ENCODE measurements at places on chromosomes 5 and 9. TPM values are rescaled to one million over a fixed set of nuclear protein-coding genes. Genes with fewer than 3 reads are reported as not detected.

DNA sequence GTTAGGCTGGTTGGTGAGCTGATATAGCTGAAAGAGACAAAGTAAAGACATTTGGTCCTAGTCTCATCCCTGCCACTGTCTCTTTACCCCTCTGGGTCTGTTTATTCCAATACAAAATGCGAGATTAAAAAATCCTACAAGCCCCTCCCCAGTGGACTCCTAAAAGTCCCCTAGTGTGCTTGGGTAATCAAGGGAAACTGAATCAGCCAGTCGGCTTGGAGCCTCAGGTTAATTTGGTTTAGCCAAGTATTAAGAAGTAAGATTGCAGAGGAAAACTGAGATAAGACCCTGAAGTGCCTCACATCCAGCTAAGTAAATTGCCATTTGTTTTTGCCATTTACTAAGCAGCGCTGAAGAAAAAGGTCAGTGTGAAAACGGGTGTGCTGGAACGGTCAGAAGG lies 10.4 kb downstream of the NIM1K start:
- no peak overlapping the region for H3K4me3 ChIP-seq
- no peak overlapping the region for H3K27ac ChIP-seq
- no peak for DNase-seq
- no peaks in the 10 kb centered on the region for H3K36me3 ChIP-seq
- H3K4me1 ChIP-seq, result no peaks in the 10 kb centered on the region
- H3K27me3 ChIP-seq, result no peaks in the 10 kb centered on the region

ARL14EPL gene
- total RNA-seq, result not detected

NKD2 gene
- total RNA-seq, result 60.9 TPM

DNA sequence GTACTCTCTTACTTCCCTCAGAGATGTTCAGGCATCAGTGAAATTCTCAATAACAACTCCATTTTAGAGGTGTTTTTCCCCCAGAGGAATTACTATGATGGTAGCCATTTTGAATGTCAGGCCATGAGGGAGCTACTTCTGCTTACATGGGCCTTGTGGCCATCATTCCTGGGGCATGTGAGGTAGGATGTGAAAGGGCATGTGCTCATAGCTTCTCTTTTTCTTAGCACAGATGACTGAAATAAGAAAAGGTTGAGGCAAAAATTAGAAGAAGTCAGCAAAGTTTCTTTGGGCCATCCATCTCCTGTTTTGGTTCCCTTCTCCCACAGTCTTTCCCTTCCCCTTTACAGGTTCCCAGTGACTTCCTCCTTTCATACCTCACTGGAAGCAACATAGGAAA lies 68.8 kb downstream of the FEM1C start:
- no peak overlapping the region for H3K4me3 ChIP-seq
- H3K27me3 ChIP-seq, result no peaks in the 10 kb centered on the region
- H3K27ac ChIP-seq, result no peak overlapping the region
- H3K4me1 ChIP-seq, result peaks cover 4% of the 10 kb centered on the region
- DNase-seq, result no peak
- H3K36me3 ChIP-seq, result no peaks in the 10 kb centered on the region

DNA sequence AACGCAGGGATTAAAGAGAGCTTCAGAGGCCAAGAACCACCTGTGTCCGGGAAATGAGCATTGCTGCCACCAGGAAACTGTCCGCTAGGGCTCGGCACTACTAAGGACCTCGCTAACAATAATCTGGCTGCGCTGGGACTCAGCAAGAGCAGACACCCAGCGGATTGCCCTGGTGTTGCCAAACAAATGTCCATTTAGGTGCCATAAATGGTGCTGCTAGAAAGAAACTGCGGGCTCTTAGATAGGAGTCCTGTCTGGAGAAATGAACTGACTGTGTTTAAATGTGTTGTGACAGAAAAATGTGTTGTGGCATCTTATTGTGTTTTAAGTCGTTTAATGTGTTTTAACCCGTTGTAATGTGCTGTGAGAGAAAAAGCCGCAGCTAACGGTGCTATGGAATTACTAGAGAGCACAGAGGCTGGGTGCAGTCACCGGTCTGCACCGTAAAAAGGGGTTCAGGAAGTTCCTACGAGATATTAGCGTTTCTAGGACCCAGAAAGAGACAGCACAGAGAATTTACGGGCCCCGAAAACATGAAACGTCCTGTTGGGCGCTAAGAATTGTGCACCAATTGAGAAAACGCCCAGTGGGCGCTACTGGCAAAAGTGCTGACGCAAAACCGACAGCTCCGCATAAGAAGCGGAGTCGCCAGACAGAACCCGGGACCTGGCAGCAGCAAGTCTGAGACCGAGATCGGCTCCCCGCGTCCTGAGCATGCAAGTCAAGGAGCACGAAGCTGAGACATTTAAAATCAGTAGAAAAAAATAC lies 90.6 kb downstream of the ANXA2R start:
- peak; percentile 74 for DNase-seq
- H3K4me1 ChIP-seq, result peaks cover 36% of the 10 kb centered on the region
- H3K27ac ChIP-seq, result peak overlapping the region; percentile 92
- peaks cover 35% of the 10 kb centered on the region for H3K27me3 ChIP-seq
- H3K36me3 ChIP-seq, result no peaks in the 10 kb centered on the region

DNA sequence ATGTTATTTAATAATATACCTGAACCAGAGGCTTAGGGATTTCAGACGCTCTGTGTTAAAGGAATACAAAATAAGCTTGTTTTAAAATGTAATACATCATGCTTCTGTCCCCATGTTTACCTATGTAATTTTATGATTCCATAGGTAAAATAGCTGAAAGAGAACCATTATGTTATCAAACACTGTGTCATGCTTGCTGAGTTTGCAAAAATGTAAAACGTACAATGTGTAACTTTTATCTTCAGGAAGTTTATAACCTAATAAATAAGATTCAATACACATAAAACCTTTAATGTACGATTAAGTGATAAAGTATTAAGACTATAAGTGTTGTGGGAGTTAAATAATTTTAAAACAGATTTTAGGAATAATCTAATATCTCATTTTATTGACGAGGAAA lies 94.1 kb downstream of the COMMD10 start:
- H3K4me3 ChIP-seq, result no peak overlapping the region
- H3K27ac ChIP-seq, result no peak overlapping the region
- DNase-seq, result no peak
- no peaks in the 10 kb centered on the region for H3K36me3 ChIP-seq
- no peaks in the 10 kb centered on the region for H3K4me1 ChIP-seq

WWC1 gene
- total RNA-seq, result 87.0 TPM

GRCh38 chr5:30605693-30606268 lies 587.7 kb upstream of the CDH6 start:
- no peaks in the 10 kb centered on the region for H3K27me3 ChIP-seq
- H3K27ac ChIP-seq, result no peak overlapping the region
- no peaks in the 10 kb centered on the region for H3K36me3 ChIP-seq

DNA sequence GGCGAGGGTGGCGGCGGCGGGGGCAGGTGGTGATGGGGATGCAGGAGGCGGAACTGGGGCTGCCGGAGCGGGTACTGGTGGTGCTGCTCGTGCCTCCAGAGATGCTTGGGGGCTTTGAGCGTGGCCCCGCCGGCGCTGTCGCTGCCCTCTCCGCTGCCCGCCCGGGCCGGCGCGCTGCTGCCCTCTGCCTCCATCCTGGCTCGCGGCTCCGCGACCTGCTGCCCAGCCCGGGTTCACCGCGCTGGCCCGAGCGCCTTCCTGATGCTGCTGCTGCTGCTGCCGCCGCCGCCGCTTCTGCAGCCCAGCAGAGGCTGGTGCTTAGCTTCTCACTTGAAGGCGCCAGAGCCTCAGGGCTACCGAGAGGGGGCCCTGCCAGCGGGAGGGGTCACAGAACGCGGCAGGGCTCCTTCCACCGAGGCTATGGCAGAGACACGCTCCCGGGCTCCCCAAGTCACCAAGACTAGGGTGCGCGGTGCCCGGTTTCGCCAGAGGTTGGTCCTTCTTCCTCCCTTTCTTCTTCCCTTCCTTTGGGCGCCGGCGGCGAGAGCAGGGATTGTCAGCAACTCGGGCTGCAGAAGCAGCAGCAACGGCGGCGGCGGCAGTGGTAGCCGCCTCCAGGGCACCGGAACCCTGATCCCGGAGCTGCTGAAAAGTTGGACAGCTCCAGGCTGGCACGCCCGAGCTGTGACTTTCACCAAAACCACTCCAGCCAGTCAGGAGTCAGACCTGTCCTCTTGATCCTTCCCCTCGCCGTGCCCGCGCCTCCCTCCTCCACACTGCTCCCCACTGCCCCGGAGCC lies at the start of gene PDE4D:
PDE4D (minus strand) TSS at position 298 of the 799 bp plus-strand sequence.
- DNase-seq, result peak; percentile 54
- peak within 1 kb of the TSS; percentile 29 for H3K4me3 ChIP-seq
- peaks cover 5% of the 10 kb centered on the region for H3K4me1 ChIP-seq

DNA sequence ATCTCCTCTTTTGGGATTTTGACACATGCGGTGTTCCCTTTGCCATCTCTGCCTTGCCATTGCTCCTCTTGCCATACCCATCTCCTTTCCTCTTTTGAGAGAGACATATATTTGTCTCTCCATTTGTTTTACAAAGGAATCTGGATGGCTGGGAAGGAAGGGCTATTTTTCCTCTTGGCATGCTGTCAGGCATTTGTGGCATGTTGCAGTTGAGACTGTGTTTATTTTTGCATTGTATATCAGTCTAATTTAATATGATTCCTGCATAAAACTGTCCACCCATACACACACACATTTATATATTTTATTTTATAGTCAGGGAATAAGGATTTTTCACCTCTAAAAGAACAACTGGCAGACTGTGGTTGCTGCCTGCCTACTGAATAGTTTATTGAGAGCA lies 1105.8 kb upstream of the SEMA6A start:
- H3K4me1 ChIP-seq, result no peaks in the 10 kb centered on the region
- H3K27ac ChIP-seq, result no peak overlapping the region
- no peak for DNase-seq
- no peak overlapping the region for H3K4me3 ChIP-seq
- H3K36me3 ChIP-seq, result no peaks in the 10 kb centered on the region
- no peaks in the 10 kb centered on the region for H3K27me3 ChIP-seq

- no peak overlapping the region for H3K4me3 ChIP-seq
- H3K27ac ChIP-seq, result no peak overlapping the region
- H3K36me3 ChIP-seq, result no peaks in the 10 kb centered on the region
- no peaks in the 10 kb centered on the region for H3K27me3 ChIP-seq
Observed at GRCh38 chr5:76685704-76686103, 30.2 kb upstream of the F2R start.

DNA sequence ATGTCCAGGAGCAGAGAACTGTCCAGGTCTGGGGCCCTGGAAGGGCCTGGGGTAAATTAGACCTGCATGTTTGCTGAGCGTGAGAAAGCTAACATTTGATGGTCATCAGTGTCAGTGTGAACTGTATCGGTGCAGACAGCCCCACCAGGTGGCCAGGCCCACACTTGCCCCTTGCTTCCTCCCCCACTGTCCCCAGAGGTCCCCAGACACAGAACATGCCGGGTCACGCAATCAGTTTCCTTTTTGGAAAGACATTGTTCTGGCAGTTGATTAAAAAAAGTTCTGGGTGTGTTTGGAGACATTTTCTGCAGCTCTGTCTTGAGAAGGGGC lies 1.5 kb downstream of the NKD2 start:
- H3K4me3 ChIP-seq, result no peak overlapping the region
- no peaks in the 10 kb centered on the region for H3K36me3 ChIP-seq
- H3K27ac ChIP-seq, result peak overlapping the region; percentile 32
- peaks cover 21% of the 10 kb centered on the region for H3K4me1 ChIP-seq

- no peak overlapping the region for H3K27ac ChIP-seq
- H3K4me1 ChIP-seq, result peaks cover 55% of the 10 kb centered on the region
- H3K36me3 ChIP-seq, result no peaks in the 10 kb centered on the region
- no peak for DNase-seq
Observed at GRCh38 chr9:129623331-129623730, 2.4 kb upstream of the C9orf50 start.

CDC20B gene
- 0.33 TPM for total RNA-seq

- DNase-seq, result peak; percentile 73
- no peaks in the 10 kb centered on the region for H3K27me3 ChIP-seq
- H3K27ac ChIP-seq, result peak overlapping the region; percentile 75
- H3K4me1 ChIP-seq, result peaks cover 63% of the 10 kb centered on the region
Observed at GRCh38 chr9:136566553-136566895, 20.7 kb upstream of the NOTCH1 start.

- peaks cover 70% of the 10 kb centered on the region for H3K4me1 ChIP-seq
- H3K27me3 ChIP-seq, result no peaks in the 10 kb centered on the region
- no peak for DNase-seq
Observed at GRCh38 chr5:172858990-172859811, 25.1 kb downstream of the ERGIC1 start.

- DNase-seq, result no peak
- H3K27me3 ChIP-seq, result no peaks in the 10 kb centered on the region
- no peaks in the 10 kb centered on the region for H3K36me3 ChIP-seq
- H3K4me1 ChIP-seq, result no peaks in the 10 kb centered on the region
- H3K4me3 ChIP-seq, result no peak overlapping the region
- H3K27ac ChIP-seq, result no peak overlapping the region
Observed at GRCh38 chr5:10550222-10550995, 13.5 kb upstream of the ANKRD33B start.

AGXT2 gene
- total RNA-seq, result not detected

GRCh38 chr5:176830995-176831423 lies 20.6 kb downstream of the UNC5A start:
- DNase-seq, result no peak
- H3K36me3 ChIP-seq, result no peaks in the 10 kb centered on the region
- no peaks in the 10 kb centered on the region for H3K27me3 ChIP-seq

SPOCK1 gene
- 2.0 TPM for total RNA-seq

ENC1 gene
- 9.5 TPM for total RNA-seq

SAPCD2 gene
- total RNA-seq, result 0.69 TPM

DNA sequence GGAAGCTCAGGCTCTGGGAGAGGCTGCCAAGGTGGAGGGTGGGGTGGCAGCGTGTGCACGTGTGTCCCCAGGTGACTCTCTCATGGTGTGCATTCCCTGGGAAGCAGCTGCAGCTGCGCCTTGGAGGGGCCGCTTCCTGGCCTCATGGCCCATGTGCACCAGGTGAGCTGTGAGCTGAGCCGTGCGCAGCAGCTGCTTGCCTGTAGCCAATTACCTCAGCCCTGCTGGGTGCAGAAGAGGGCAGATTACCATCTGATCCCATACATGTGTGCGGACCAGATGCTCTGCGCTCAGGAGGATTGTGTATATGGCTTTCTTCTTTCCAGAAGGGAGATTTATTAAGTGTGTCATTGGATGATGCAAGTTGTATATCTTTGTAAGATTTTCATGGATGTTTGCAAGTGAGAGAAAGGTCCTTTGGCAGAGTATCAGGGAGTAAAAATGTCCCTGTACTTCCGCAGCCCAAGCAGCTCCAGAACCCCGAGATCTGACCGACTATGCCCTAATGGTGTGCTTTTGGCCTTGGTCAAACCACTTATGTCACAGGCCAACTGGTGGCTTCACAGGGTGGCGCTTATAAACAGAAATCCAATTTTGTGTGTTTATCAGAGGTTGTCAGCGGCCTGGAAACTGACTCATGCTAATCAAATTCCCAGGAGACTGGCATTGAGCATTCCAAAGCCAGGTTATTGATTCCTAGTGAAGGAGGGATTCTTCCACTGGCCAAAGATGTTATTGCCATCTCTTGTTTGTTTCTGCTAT lies 229.3 kb downstream of the GOLPH3 start:
- no peak overlapping the region for H3K4me3 ChIP-seq
- H3K36me3 ChIP-seq, result no peaks in the 10 kb centered on the region
- H3K27ac ChIP-seq, result no peak overlapping the region

MZB1 gene
- 14.7 TPM for total RNA-seq

Data from upper lobe of left lung (tissue), 6 donors.